Body of pancreas (tissue), 4 donors: ENCODE measurements at places on chromosomes 7 and 10. TPM values are rescaled to one million over a fixed set of nuclear protein-coding genes. Genes with fewer than 3 reads are reported as not detected.

Gene CAMK2B
- 0.52 TPM for total RNA-seq

Gene SUGCT
- 0.78 TPM for total RNA-seq

Gene CTAGE6
- total RNA-seq = 0.26 TPM

Gene PRR15
- total RNA-seq = 2.3 TPM

Gene SPDYE1
- not detected for total RNA-seq

Gene FOXP2
- total RNA-seq = 16.6 TPM

- no peak for DNase-seq
Measured at GRCh38 chr7:35584990-35585389, 109.9 kb downstream of the HERPUD2 start.

DNA sequence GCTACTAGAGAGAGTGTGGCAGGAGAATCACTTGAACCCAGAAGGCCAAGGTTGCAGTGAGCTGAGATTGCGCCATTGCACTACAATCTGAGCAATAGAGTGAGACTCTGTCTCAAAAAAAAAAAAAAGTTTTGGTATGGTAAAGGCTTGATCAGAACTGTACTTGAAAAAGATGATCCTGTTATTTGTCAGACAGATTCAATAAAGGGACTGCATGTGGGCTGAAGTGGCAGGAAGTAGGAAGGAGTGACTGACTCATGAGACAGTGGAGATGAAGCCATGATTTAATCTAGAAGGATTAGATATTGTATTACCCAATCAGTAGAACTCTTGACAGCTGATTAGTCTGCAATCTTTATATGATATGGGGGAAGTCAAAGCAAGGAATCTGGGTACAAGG lies 2.7 kb upstream of the TMEM254 start:
- DNase-seq = no peak

- DNase-seq = no peak
Measured at GRCh38 chr7:12090757-12091221, 120.3 kb upstream of the TMEM106B start.

DNA sequence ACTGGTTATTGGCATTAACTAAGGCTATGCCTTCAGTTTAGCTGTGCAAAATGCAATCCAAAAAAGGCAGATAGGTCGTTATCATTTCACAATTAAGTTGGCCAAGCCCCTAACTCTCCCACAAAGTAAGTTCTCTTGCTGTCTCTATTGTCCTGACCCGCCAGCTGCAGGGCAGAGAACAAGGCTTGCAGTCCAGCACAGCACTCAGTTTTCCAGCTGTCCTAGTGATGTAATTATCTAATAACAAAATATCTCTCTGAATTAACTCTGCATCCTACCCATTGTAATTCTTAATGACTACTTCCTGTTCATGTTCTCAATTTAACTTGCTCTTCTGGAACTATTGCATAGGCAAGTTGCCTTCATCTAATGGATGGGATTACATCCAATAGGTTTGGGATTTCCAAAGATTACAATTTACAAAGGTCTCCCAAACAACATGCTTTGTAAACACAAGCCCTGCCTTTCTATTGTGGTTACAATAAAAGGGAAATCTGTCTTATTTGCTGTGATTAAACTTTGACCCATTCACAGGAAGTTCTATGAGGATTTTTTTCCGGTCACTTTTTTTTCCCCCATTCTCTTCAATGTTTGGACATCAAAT lies 55.2 kb downstream of the CDK6 start:
- DNase-seq = no peak

- no peak for DNase-seq
Measured at GRCh38 chr10:118307859-118308258, 34.3 kb downstream of the FAM204A start.

DNA sequence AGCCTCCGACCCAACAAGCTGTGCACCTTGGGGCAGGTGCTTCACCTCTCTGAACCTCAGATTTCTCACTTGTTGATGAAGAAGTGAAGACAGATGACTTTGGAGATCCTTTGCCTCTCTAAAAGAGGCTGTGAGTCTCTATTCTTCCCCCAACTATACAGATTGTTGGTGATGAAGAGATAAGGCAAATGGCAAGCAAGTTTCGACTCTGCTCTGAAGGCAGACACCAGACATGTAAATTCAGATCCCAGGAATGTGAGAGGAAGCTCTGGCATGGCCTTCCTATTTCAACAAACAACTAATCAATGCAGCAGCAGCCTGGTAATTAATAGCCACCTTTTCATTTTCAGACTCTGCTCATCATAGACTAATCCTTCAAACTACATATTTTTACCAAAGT lies 74.2 kb upstream of the EGR2 start:
- DNase-seq = no peak

DNA sequence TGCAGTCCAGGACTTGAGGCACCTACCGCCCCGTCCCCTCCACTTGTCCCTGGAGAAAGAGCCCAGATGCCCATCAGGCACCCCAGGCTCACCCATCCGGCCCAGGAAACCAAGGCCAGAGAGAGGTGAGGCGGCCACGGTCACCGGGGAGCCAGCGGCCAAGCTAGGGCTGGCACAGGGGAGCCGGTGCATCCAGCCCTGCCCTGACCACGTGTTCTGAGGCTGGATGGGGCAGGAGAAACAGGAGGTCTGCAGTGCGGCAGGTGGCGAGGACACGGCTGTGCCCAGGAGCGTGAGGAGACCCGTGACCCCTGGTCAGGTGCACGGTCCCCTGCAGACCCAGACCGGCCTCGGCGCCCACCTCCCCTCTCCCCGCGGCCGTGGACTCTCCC lies 27.6 kb downstream of the UNCX start:
- DNase-seq = no peak

- DNase-seq = no peak
Measured at GRCh38 chr10:119755446-119755845, 29.6 kb downstream of the INPP5F start.

DNA sequence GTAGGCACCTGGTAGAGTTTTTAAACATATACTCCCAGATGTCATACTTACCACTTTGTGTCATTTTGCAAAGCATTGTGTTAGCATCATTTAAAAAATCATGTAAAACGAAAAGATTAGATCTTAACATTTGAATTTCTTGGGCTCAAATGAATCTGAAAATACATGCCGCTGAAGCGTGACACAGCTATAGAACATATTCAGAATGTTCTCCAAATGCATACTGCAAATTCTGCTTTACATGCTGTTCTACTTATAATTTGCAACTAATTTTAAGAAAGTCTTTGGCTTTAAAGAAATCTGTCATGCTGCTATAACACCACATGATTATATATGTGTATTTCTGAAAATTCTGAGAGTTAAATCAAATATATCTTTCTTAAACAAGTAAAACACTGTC lies 109.2 kb upstream of the CAV2 start:
- DNase-seq = no peak

GRCh38 chr7:140312141-140312846 lies 86.0 kb downstream of the SLC37A3 start:
- no peak for DNase-seq

DNA sequence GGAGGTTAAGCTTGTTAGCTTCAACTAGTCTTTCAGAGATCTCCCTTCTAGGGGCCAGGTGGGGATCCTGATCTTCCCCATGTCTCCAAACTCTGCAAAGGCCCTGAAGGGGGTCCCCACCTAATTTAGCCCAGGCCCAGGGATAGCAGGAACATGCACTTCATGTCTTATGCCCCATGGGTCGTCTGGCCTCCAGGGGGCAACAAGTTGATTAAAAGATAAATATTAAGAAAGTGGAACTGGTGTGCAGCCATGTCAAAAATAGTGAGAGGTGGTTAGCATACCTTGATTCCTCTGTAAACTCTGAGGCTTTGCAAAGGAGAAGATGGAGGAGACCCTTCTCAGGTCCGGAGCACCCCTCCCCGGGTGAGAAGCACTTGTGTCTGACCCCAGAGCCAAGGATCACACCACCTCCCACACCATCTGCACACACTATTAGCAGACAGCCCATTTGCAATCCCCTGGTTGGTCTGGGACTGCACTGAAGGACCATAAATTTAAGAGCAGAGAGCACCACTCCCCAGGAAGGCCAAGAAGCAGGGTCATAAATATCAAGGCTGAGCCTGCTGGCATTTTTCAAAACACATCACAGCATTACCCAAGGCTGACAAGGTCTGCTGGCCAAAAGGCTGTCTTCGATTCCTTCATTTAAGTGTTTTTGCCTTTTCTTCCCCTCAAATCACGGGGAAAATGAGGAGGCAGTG lies 44.2 kb upstream of the LRRC18 start:
- no peak for DNase-seq

GRCh38 chr7:111012149-111012548 lies 78.8 kb upstream of the LRRN3 start:
- DNase-seq = no peak

GRCh38 chr7:68381731-68382130 lies 1216.5 kb upstream of the AUTS2 start:
- DNase-seq = no peak

GRCh38 chr10:77841711-77842375 lies 84.7 kb downstream of the DLG5 start:
- no peak for DNase-seq

- no peak for DNase-seq
Measured at GRCh38 chr7:157027568-157028198, 17.2 kb upstream of the MNX1 start.
